ENCODE measurements at places on chromosomes 2 and 18.

DNA sequence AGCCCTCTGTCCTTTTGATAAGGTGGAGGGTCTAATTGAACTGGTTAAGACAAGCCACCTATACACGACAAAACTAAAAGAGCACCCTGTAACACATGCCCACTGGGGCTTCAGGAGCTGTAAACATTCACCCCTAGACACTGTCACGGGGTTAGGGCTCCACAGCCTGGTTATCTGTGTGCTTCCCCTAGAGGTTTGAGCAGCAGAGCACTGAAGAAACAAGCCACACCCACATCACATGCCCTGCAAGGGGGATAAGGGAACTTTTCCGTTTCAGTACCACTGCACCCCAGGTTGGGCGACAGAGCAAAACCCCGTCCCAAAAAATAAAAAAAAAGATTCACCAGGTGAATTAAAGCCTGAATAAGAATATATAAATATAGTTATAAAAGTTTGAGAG, 913.7 kb upstream of the ACVR2A start:
- no peak for DNase-seq

GRCh38 chr2:54570925-54571694, 115.0 kb downstream of the SPTBN1 start:
- no peak for DNase-seq

DNA sequence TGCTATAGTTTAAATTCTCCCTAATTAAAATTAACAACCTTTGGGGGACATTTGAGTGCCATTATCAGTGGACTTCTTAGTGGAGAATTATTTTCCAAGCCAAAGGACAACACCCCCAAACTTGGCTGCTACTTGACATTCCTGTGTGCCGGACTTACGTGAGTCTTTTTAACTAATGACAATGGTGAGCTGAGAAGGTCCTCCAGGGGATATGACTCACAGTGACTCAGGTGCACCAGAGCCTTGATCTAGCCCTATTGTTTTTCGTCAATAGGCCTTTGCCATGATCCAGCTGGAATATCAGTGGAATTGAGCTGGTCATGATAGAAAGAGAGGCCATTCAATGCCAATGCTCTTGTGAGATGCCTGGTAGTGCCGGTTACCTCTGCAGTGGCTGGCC, 118.1 kb upstream of the CXCR4 start:
- no peak for DNase-seq

- no peak for DNase-seq
Measured at GRCh38 chr2:4900861-4901770, 791.1 kb upstream of the SOX11 start.

GRCh38 chr2:230202430-230203109, 17.2 kb downstream of the SP110 start:
- DNase-seq = no peak

- no peak for DNase-seq
Measured at GRCh38 chr2:39706312-39706711, 40.6 kb downstream of the TMEM178A start.

GRCh38 chr2:182043021-182043420, 57.4 kb downstream of the PPP1R1C start:
- no peak for DNase-seq

- no peak for DNase-seq
Measured at GRCh38 chr18:11163665-11164064, 14.3 kb upstream of the PIEZO2 start.

- no peak for DNase-seq
Measured at GRCh38 chr2:105378921-105379383, 19.9 kb downstream of the FHL2 start.

DNA sequence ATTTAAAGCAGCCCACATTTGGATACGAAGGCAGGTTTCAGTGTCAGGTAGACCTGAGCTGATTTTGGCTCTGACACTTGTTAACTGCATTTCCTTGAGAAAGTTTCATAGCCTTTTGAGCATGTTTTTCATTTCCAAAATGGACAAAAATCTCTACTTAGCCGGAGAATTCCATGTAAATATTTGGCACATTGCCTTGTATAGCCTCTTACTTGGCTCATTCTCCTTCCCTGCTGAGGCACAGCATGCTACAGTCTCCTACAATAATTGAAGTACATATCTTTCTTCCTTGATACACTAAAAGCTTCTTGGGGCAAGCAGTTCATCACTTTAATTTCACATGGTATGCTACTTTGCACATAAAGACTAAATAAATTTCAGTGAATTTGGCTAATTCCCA, 772.2 kb upstream of the CHAC2 start:
- no peak for DNase-seq

- no peak for DNase-seq
Measured at GRCh38 chr2:155377266-155377680, 678.8 kb downstream of the KCNJ3 start.

DNA sequence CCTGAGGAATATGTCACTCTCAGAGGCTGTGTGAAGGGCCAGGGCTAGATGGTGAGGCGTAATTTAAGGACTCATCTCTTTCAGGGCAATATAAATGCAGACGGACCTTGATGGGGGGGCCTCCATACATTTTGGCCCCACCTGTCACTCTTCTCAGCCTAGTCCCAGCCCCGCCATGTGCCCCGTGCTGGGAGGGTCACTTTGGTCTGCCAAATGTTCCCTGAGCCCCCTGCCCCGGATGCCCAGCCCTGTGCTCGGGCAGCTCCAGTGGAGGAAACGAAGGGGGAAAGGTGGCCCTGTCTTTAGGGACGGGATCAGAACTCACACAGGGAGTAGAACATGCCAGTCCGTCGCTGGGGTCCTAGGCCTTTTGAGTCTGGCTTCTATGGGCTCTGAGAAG, 168.6 kb downstream of the KLHL29 start:
- no peak for DNase-seq

DNA sequence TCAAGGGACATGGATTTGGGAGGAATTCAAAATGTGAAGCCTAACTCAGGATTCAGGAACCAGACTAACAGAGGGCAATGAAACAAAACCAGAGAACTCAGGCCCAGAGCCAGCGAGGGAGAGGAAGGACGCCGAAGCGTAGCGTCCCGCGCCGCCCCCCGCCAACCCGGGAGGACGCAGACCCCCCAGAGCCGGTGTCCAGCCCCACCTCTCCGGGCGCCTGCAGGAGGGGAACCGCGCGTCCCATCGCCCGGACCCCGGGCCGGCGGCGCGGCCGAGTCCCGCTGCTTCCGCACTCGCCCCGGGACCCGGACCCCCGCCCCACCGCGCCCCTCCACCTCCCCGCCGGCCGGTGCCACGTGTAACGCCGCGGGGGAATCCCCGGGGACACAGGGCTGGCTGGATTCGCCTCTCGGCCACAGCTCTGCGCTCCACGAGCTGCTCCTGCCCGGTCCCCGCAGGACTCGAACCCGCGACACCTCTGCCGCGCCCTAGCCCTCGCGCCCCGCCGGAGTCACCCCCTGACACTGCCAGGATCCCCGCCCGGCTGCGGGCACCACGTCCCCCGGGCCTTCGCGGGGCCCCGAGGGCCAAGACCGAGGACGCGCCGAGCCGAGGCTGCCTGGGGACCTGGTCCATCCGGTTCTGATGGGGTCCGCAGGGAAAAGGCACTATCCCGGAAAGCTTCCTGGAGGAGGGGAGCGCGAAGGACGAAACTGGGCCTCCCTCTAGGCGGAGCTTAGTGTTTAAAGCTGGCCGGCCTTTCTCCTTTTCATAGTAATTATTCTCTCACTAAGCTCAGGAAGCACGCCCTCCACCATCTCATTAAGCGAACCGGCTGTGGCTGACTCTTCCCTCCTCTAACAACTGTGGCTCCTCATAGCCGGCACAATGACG, 40.4 kb upstream of the FAM124B start:
- no peak for DNase-seq

DNA sequence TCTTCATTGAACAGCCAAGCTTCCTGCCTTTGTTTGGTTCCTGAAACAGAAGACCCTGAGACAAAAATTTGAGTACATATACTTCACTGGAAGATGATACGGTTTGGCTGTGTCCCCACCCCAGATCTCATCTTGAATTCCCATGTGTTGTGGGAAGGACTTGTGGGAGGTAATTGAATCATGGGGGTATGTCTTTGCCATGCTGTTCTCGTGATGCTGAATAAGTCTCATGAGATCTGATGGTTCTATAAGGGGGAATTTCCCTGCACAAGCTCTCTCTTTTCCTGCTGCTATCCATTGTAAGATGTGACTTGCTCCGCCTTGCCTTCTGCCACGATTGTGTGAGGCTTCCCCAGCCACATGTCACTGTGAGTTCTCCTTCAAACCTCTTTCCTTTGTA, 76.5 kb downstream of the BABAM2 start:
- DNase-seq = no peak

DNA sequence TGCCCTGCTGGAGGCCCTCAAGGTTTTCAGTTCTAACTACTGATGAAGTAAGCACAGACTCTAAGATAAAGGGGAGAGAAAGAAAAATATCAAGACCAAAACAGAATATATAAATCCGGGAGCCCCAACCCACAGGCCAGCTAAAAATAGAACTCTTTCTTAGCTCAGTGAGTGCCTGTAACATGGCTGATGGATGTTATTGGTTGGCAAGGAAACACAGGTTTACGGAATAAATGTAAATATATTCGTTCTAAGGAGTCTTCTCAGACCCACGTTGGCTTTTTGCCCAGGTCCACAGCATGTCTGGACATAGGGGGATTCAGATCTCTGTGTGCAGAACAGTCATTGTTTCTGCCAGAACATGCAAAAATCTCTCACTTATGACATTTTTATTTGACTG, 139.0 kb upstream of the SERPINE2 start:
- DNase-seq = no peak

- no peak for DNase-seq
Measured at GRCh38 chr2:229869226-229869625, 52.6 kb downstream of the TRIP12 start.

GRCh38 chr2:176106581-176107539, at the start of gene HOXD11:
TSS of gene HOXD11 (plus strand) at chr2:176107280. CDS start at chr2:176107356, 76 bp downstream.
- no peak for DNase-seq

GRCh38 chr2:117981810-117982209, 32.1 kb downstream of the CCDC93 start:
- no peak for DNase-seq

- no peak for DNase-seq
Measured at GRCh38 chr2:237120916-237121315, 35.2 kb downstream of the COPS8 start.

DNA sequence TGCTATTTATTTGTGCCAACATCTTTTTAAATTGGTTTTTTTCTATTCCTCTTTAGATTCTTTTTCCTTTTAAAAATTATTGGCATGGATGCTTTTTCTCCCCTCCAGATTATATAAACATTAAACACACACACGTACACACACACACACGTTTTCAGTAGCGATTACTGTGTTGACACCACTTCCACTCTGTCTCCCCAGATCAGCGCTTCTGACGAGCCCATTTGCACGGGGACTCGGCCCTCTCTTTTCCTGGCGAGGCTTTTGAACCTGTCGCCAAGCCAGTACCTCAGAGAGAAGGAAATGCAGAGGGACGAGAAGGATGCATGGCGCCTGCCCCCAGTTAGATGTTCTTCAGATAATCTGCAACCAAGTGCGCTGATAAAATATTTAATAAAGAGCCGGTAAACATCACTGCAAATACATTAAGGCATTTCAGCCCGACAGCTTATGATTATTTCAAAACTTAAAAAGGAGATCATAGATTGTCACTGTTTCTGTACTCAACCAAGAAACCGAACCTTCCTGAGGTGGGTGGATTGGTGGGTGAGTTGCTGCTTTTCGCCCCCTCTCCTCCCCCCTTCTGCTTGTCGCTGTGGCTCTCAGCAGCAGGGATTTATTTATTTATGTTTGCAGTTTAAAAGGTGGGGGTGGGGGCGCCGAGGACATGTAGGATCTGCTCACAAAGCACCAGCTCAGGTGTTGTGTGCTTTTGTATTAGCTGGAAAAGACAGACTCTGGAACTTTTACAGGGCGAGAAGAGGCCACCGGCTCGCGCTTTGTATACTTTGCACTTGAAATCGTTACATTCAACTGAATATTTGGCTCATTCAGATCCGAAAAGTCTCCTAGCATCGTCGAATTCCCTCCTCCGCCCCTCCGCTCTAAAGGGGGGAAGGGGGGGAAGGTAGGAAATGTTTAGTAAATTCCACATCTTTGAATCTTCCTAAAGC, 787 bp upstream of the TBR1 start:
- DNase-seq = no peak

- DNase-seq = no peak
Measured at GRCh38 chr18:49565612-49566011, 3.8 kb downstream of the LIPG start.

- no peak for DNase-seq
Measured at GRCh38 chr18:49652881-49653724, 91.2 kb downstream of the LIPG start.

GRCh38 chr2:41932241-41933045, 115.4 kb upstream of the PKDCC start:
- peak; percentile 3 for DNase-seq

DNA sequence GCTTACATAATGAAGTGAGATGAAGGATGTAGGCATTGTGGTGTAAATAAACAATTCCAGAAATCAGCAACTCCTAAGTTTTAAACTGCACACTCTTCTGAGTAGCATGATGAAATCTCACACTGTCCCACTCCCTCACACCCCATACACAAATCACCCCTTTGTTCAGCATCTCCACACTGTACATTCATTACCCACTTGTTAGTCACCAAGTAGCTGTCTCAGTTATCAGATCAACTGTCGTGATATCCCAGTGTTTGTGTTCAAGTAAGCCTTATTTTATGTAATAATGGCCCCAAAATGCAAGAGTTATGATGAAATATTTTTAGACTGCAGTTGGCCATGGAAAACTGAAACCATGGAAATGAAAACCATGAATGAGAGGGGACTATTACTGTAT, 135.7 kb downstream of the GRB14 start:
- no peak for DNase-seq

DNA sequence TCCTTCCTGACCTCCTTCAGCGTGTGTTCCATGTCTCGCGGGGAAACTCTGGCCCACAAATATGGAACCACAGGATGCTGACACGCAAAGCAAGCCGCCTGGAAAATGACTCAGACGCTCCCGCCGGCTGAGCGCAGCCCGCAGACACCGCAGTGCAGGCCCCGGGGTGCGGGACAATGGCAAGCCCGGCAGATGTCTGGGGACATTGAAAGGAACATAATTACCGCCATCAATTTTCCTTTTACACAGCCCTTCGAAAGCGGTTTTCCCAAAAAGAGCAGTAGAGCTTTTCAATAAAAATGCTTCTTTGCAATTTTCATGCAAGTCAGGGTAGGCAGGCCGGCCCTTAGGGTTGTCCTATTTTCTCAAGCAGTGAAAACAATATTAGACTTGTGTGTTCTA, 159.2 kb upstream of the SH3BP4 start:
- no peak for DNase-seq

DNA sequence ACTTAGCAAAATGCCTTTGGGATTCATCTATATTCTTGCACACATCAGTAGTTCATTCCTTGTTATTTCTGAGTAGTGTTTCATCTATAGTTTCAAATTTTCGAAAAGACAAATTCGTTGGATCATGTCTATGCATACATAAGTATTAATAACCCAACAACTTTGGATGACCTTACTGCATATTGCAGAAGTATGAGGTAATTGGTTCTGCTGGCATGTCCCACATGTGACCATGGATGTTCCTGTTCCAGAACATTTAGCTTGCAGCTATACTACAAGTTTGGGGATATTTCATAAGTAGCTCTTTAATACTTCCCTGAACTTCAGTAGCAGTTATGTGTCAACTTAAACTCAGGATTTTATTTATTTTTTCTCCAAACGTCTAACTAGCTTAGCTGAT, 44.9 kb downstream of the APLF start:
- DNase-seq = no peak

GRCh38 chr2:239930871-239931771, 94.0 kb downstream of the NDUFA10 start:
- no peak for DNase-seq

GRCh38 chr18:13173578-13174145, 44.9 kb upstream of the LDLRAD4 start:
- DNase-seq = no peak

Measured in esophagus squamous epithelium (tissue), 5 donors.